ENCODE measurements at places on chromosomes 3 and 15.

DNA sequence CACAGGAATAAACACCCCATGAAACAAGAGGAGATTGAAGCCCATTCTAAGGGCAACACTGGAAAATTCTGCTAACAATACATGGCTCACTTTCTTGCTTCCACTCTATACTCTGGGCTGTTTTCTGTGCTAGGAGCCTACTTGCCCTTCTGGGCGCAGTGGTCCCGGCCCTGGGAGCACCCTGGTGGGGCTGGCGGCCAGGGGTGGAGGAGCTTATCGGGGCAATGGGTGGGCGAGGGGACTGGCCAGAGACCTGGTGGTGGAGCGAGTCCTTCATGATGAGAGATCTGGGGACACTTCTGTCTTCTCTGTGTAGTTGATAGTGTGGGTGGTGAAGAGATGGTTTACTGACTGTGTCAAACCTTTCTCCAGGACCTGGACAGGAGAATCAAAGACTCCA, 1128.5 kb downstream of the TBL1XR1 start:
- DNase-seq = no peak

- DNase-seq = no peak
Measured at GRCh38 chr15:36415643-36416042, 163.8 kb upstream of the CDIN1 start.

GRCh38 chr3:190130696-190131095, 10.0 kb upstream of the P3H2 start:
- no peak for DNase-seq

- no peak for DNase-seq
Measured at GRCh38 chr3:94185753-94186152, 122.9 kb downstream of the NSUN3 start.

DNA sequence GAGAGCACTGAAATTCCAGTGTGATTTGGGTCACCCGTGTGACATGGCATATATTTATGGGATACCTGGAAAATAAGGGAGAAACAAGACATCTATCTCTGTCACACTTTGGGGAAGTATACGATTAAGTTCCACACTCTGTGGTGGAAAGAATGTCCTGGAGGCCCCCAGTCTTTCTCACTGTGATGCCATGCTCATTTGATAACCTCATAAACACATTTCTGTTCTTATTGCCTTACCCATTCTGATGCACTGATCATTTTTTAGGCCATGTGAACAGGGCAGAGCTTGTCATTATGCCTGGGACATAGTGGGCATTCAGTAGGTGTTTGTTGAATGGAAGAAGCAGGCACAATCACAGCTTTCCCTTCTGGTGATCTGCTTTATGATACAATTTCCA, 349.4 kb upstream of the TPRG1 start:
- DNase-seq = no peak

DNA sequence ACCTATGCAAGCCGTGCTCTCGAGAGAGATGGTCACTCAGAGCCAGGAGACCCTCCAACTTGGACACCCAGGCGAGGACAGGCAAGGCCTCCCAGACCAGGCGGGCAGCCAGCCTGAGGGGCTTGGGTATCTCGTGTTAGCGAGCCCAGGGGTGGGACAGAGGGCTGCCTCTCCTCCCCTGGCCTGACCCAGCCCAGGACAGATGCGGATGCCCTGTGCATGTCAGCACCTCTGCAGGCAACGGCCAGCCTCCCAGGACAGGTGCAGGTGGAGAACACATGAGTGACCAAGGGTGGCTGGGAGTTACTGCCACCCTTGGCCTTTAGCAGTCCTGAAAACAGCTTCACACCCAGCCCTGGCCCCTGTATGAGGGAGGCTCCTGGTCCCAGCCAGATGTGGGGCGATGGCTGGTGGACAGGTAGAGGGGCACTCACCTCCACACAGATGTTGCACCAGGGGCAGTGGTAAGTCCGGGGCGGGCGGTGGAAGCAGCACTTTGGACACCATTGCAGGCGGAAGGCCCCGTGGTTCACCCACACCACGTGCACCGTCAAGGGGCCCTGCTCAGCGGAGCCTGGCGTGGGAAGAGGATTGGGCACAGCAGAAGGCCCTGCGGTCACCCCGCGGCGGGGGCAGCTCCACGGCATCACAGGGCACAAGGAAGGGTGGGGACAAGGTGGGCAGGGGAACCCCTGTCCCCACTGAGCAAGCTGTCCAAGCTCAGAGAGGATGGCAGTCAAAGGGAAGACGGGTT, 2.1 kb downstream of the ZDHHC19 start:
- no peak for DNase-seq

Data from activated naive CD4-positive, alpha-beta T cell treated with anti-CD3 and anti-CD28 coated beads, Interleukin-2, amount 50 U/mL, for 16 hours (primary cell).